ENCODE measurements at places on chromosomes 13 and 19. TPM values are rescaled to one million over a fixed set of nuclear protein-coding genes. Genes with fewer than 3 reads are reported as not detected.

The CALR3 gene
- not detected for total RNA-seq

The MTUS2 gene
- not detected for total RNA-seq

The HRC gene
- not detected for total RNA-seq

The NKPD1 gene
- total RNA-seq = 0.10 TPM

The KASH5 gene
- 2.6 TPM for total RNA-seq
